ENCODE measurements at places on chromosomes 5 and 9.

DNA sequence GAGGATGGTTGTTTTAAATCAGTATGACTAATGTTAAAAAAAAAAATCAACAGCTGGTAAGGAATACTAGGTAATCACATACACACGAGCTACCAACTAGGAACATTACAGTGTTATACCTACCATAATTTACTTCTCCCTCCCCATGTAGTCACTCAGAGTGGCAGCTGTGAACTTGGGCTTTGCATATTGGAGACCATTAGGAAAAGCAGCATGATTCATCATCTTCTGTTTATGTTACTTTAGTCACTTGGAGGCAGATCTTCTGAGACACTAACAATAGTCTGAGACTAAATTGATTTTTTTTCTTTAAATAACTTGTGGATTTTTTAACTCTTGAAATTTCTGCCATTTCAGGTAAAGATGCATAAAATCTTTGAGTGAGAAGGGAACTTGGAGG lies 141.5 kb upstream of the NR4A3 start:
- H3K27ac ChIP-seq: no peak overlapping the region
- no peaks in the 10 kb centered on the region for H3K4me1 ChIP-seq
- no peak overlapping the region for H3K4me3 ChIP-seq
- H3K36me3 ChIP-seq: peaks cover 16% of the 10 kb centered on the region
- H3K27me3 ChIP-seq: peaks cover 4% of the 10 kb centered on the region

GRCh38 chr9:70382709-70383605 lies 31.5 kb downstream of the KLF9 start:
- peak overlapping the region; percentile 22 for H3K27ac ChIP-seq
- no peak overlapping the region for H3K4me3 ChIP-seq
- peaks cover 10% of the 10 kb centered on the region for H3K4me1 ChIP-seq
- no peak for DNase-seq

GRCh38 chr9:77738932-77739331 lies 90.8 kb upstream of the GNA14 start:
- H3K4me3 ChIP-seq: no peak overlapping the region
- no peaks in the 10 kb centered on the region for H3K36me3 ChIP-seq
- H3K27ac ChIP-seq: no peak overlapping the region
- H3K4me1 ChIP-seq: no peaks in the 10 kb centered on the region
- DNase-seq: no peak

DNA sequence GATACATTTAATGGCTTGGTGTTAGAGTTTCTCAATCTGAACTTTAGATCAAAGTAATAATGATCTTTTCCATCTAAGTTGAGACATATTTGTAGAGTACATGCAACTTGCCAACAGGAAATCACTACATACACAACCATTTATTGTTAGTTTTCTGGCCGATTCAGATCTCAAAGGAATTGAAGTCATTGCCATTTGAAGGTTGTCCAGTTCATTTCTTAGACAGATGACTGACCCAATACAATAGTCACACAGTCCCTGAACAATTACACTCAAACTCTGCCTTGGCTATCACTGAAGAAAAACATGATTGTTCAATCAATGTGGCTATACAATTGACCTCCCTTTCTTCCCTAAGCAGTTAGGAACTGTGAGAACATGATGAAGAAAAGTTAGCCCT lies 753.2 kb upstream of the RIOK2 start:
- H3K27ac ChIP-seq: no peak overlapping the region
- H3K4me3 ChIP-seq: no peak overlapping the region

GRCh38 chr9:109753308-109753707 lies 26.7 kb upstream of the PALM2AKAP2 start:
- H3K4me1 ChIP-seq: no peaks in the 10 kb centered on the region
- no peak overlapping the region for H3K4me3 ChIP-seq
- DNase-seq: no peak
- no peaks in the 10 kb centered on the region for H3K36me3 ChIP-seq

GRCh38 chr9:132430998-132431397 lies 21.0 kb downstream of the CFAP77 start:
- peaks cover 54% of the 10 kb centered on the region for H3K27me3 ChIP-seq
- H3K4me1 ChIP-seq: no peaks in the 10 kb centered on the region
- H3K27ac ChIP-seq: no peak overlapping the region
- no peak overlapping the region for H3K4me3 ChIP-seq
- no peaks in the 10 kb centered on the region for H3K36me3 ChIP-seq
- DNase-seq: no peak

GRCh38 chr9:136764301-136764891 lies at the start of gene LCN15:
TSS of gene LCN15 (minus strand) at chr9:136764518. CDS start at chr9:136764488, 30 bp downstream.
- H3K4me3 ChIP-seq: no peak within 1 kb of the TSS
- H3K4me1 ChIP-seq: peaks cover 4% of the 10 kb centered on the region
- no peaks in the 10 kb centered on the region for H3K27me3 ChIP-seq

- H3K27me3 ChIP-seq: no peaks in the 10 kb centered on the region
- H3K36me3 ChIP-seq: no peaks in the 10 kb centered on the region
- H3K4me3 ChIP-seq: no peak overlapping the region
Measured at GRCh38 chr5:51657340-51658240, 274.3 kb downstream of the ISL1 start.

DNA sequence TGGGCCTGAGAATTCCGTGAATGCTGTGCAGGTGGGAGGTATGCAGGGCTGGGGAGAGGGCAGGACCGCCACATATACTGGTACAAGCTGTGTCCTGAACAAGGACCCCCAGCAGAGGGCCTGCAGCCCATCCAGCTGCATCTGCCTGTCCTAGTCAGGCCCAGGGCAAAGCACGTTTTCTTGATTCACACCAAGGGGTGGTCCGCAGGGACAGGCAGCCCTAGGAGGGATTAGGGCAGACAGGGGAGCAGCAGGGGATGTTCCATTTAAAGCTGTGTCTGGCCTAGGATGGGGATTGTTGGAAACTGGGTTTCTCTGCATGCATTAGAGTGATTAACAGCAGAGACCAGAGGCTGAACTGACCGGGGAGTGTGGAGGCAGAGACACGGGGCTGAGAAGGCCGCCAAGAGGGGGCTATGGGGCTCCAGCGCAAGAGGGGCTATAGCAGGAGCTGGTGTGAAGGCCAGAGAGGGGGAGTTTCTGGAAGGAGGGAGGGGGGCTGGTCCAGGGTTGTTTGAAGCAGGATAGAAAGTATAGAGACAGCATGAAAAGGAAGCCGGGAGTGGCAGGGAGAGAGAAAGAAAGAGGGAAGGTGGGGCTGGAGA lies 2.7 kb downstream of the GRM6 start:
- H3K4me1 ChIP-seq: peaks cover 4% of the 10 kb centered on the region
- H3K27me3 ChIP-seq: peaks cover 24% of the 10 kb centered on the region
- no peak overlapping the region for H3K4me3 ChIP-seq
- no peak overlapping the region for H3K27ac ChIP-seq

- no peaks in the 10 kb centered on the region for H3K27me3 ChIP-seq
- H3K4me1 ChIP-seq: no peaks in the 10 kb centered on the region
- DNase-seq: no peak
- H3K4me3 ChIP-seq: no peak overlapping the region
- no peaks in the 10 kb centered on the region for H3K36me3 ChIP-seq
Measured at GRCh38 chr5:162128117-162128516, 60.5 kb downstream of the GABRG2 start.

- no peaks in the 10 kb centered on the region for H3K27me3 ChIP-seq
- no peak for DNase-seq
- no peak overlapping the region for H3K27ac ChIP-seq
- no peaks in the 10 kb centered on the region for H3K36me3 ChIP-seq
- H3K4me1 ChIP-seq: peaks cover 5% of the 10 kb centered on the region
- no peak overlapping the region for H3K4me3 ChIP-seq
Measured at GRCh38 chr5:53934151-53934820, 373.8 kb downstream of the NDUFS4 start.

DNA sequence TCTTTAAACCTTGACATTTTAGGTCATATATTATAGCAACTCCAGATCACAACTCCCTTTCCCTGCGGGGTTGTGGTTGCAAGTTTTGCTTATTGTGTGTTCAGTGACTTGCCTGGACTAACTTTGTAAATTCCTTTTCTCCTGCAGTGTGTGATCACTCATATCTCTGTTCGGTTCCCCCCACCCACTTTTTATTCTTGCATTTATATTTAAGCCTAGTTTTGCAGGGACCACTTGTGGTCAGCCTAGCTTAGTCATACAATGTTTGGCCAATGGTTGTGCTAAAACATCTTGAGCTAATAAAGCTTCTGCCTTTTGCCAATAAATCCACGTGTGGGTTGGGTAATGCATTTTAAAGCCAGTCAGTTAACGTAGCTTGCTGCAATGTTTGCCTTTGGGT lies 146.5 kb upstream of the IRX4 start:
- no peak overlapping the region for H3K27ac ChIP-seq
- DNase-seq: no peak
- H3K27me3 ChIP-seq: peaks cover 34% of the 10 kb centered on the region
- H3K36me3 ChIP-seq: no peaks in the 10 kb centered on the region
- no peak overlapping the region for H3K4me3 ChIP-seq

DNA sequence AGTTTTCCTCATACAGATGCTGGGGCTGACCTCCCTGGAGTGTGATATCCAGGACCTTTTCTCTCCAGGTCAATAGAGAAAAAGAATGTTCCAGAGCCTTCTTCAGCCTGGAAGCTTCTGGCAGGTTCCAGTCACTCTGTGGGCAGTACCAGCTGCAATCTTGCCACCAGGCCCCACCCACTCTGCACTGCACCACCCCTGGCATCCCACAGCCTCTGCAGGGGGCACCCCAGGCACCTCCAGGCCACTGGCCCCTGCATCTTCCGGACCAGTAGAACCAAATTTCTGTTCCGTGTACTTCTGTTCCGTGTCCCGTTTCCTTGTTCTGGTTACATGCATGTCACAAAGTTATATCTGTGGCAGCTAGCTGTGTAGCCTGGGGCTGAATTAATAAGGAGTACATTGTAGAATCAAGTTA lies 83.3 kb upstream of the ZBTB43 start:
- H3K4me1 ChIP-seq: peaks cover 42% of the 10 kb centered on the region
- H3K27ac ChIP-seq: peak overlapping the region; percentile 76
- no peaks in the 10 kb centered on the region for H3K27me3 ChIP-seq
- no peak for DNase-seq

All from natural killer cell treated with Interleukin-12 subunit alpha and Interleukin-12 subunit beta and Interleukin-15 and Interleukin-18, amount 100 ng/mL, for 72 hours (primary cell).